ENCODE measurements at places on chromosomes 16 and 17.
A peak's percentile ranks its signal among the peaks of the same experiment; 100 is the strongest.

GRCh38 chr16:4500272-4500671, 24.1 kb downstream of the HMOX2 start:
- DNase-seq, result no peak

- peak; percentile 21 for DNase-seq
Observed at GRCh38 chr16:3095869-3096268, 3.2 kb downstream of the ZSCAN10 start.

GRCh38 chr16:69240331-69240730, 53.4 kb downstream of the SNTB2 start:
- DNase-seq, result no peak

DNA sequence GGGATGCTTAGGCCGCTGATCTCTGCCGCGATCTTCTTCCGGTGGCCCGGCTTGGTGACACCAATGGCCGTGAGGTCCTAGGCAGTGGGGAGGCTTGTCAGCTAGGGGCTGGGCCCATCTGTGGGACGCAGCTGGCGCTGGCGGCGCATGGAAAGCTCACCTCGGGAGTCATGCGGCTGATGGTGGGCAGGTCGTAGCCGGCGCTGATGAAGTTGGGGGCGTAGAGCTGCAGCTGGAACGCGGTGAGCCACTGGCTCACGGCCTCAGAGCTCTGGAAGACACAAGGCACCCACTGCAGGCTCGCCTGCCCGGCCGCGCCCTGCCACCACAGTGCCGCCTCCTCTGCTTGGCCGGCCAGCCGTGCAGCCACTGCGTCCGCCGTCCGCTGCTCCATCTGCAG, 12.7 kb downstream of the CASKIN1 start:
- no peak for DNase-seq

DNA sequence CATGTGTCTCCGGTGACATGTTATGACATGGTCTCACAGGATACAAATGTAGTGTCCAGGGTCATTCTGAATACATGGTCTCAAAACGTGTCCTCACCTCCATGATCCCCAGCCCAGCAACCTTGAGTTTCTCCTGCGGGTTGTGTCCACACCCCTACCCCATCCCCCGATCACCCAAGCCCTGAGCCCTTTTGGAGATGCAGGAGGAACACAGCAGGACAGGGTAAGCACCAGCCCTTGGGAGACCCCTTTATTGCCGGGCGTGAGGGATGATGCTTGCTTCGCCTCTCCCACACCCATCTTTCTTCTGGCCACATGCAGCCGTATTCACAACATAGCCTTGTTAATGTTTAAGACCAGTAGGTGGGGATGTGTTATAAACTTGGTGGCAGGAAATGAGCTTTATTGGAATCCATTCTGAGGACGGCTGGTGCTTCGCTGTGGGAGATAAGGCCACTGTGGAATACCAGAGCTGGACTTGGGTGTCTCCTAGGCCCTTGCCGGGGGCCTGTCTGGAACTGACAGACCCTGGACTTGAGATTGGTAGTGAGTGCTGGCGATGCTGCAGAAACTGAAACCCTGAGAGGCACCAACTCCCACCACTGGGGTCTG, 5.5 kb downstream of the TMEM132E start:
- DNase-seq, result no peak

- DNase-seq, result no peak
Observed at GRCh38 chr17:1008008-1008761, 11.3 kb downstream of the TIMM22 start.

DNA sequence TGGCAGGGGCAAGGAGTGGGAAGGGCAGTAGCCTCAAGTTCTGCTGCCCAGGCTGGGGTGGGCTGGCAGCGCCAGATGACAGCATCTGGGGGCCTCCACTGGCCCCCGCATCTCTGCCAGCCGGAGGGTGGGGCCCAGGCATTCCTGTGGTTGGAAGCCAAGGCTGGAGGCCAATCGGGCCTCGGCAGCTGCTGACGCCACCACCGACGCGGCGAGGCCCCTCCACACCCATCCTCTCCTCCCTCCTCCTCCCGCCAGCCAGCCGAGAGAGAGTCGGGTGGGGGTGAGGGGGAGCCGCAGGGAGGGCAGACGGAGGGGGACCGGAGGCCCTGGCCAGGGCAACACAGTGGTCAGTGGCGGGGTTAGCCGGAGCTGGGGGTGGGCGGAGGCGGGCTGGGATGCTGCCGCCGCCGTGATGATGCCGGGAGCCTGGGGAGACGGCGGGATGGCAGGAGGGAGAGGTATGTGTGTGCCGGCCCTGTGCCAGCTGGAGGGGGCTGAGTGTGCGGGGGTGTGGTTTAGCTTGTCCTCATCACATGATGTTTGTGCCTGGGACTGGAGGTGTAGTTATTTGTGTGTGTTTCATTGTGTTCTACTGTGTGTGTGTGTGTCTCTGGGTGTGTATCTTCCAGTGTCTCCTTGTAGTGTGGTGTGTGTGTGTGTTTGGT, 36.6 kb downstream of the ARHGAP23 start:
- DNase-seq, result no peak

DNA sequence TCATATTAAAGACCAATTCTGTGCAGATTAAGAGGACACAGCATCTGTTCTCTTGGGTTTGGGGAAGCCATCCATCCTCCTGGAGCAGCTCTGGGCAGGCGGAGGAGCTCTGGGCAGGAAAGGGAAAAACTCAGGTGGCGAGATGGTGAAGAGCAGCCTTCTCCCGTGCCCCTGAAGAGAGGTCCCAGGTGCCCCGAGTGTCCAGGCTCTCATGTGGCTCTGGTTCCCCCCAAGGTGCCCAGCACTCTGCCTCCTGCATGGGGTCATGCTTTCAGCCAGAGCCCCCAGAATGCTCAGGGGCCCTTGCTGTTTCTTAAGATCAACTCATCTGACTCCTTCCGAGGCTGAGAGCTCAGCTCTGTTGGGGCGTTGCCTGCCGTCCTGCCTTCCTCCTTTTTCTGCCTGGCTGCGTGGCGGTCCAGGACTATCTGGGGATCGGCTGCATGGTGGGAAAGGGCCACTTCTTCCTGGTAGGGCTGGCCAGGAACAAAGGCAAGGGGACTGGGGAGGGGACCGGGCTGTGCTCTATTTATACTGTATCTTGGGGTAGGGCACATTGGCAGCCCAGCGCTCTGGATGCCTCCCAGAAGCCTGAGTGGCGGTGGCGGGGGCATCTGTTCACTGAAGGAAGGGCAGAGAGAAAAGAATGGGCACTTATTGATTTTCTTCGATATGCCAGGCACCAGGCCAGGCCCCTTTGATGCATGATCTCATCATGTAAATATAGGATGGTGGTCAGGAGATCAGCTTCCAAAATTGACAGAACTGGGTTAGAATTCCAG, 103.2 kb upstream of the SDK2 start:
- no peak for DNase-seq

DNA sequence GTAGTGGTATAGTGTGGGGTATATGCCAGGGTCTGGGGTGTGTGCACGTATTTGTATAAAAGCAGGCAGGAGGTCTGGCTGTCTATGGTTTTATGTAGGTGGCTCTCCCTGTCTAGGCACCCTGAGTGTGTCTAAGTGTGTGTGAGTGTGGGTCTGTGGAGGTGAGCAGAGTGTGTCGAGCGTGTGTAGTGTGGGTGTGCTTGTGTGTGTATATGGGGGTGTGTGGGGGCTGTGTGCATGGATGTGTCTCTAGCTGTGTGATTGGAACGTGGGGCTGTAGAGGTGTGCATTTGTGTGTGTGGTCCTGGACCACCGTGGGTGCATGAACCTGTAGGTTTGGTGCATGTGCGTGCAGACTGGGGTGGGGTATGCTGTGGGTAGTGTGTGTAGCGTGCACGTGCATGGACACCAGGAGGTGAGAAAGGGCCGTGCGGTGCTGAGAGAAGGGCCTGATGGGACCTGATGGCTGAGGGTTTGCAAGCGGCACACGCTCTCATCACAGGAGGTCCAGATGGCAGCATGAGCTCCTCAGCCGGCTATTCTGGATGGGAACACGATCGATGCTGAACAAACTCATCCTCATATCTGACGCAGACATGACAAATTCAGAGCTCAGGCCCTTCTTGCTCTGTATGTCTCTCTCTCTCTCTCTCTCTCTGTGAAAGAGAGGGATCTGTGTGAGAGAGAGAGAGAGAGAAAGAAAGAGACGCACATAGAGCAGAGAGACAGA, 27.7 kb downstream of the SPACA3 start:
- DNase-seq, result no peak

DNA sequence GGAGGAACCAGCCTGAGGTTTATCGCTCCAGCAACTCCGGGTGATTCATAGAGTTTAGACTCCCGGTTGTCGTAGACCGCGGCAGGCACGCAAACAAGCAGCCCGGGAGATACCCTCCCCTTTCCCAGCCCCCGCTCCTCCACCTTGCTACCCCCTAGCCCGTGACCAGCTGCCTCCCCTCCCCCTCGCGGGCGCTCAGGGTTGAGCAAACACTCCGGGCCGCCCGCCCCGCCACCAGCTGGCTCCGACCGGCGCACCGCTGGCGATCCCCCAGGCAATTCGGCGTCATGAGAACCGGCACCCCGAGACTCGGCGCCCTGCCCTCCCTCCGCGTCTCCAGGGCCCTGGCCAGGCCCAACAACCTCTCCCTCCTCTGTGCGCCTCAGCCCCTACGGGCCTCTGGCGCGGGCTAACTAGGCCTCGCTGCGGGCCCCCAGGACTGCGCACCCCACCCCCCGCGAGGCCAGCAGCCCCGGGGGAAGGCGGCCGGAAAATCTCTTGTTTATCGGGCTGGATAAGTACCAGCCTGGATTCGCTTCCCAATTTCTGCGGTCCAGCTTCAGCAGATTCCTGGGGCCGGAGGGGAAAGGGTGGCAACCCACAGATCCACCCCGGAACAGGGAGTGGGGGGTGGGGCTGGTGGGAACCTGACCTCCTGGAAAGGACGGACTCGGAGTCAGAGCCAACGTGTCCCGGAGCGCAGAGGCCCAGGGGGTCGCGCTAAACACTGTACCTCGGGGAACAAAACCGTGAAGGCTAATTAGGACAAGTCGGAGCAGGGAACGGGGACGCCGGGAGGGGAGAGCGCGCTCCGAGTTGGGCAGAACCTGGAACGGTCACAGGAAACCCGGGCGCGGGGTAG, 951 bp upstream of the GPRC5C start:
- DNase-seq, result no peak

DNA sequence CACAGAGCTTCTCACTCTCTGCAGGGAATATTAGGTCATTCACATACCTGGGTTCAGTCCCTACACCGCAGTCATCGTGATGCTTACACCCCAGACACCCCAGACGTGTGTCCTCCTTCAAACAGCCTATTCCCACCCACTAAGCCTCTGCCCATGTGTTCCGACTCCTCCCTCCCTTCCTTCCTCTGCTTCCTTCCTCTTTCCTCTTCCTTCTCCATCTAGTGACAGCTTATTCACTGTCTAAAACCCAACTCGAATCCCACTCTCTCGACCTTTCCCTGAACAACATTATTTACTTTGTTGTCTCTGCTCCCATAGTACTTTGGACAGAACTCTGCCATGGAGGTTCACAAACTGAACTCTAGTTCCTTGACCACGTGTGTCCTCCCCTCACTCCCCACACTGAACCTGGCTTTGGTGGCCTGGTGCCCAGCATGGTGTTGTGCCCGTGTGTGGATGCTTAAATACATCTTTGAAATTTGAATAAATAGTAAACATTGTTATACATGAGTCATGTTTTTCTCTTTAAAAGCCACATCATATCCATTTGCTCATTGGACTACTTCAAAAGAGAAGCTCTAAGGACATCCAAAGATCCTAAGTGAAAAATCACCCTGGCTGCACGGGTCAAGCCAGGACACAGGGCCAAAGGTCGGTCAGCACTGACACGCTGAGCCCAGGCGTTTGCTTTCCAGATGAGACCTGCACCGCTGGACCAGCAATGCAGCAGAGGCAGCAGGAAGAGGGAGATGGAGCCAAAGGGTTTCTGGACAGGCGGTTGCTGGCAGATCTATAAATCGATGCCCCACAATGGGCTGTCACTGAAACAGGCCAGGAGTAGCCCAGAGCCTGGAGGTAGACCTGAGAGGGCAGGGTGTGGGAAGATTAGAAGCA, 14.1 kb upstream of the G6PC1 start:
- no peak for DNase-seq

DNA sequence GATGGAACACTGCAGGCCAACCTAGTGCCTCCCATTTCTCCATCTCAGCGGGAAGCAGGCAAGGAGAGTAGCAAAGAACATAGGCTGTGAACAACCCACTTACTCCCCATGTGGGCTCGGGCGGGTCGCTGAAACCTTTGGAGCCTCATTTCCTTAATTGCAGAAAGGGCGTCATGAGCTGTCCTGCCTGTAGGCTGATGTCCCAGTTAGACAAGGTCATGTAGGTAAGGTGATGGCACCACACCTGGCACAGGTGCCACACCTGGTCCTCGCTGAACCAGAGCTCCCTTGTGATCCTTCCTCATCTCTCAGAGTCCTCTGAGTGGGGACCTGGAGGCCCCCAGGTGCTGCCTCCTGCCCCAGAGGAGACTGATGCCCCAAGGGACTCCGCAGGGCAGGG, 22.9 kb downstream of the ABCC3 start:
- DNase-seq, result no peak

DNA sequence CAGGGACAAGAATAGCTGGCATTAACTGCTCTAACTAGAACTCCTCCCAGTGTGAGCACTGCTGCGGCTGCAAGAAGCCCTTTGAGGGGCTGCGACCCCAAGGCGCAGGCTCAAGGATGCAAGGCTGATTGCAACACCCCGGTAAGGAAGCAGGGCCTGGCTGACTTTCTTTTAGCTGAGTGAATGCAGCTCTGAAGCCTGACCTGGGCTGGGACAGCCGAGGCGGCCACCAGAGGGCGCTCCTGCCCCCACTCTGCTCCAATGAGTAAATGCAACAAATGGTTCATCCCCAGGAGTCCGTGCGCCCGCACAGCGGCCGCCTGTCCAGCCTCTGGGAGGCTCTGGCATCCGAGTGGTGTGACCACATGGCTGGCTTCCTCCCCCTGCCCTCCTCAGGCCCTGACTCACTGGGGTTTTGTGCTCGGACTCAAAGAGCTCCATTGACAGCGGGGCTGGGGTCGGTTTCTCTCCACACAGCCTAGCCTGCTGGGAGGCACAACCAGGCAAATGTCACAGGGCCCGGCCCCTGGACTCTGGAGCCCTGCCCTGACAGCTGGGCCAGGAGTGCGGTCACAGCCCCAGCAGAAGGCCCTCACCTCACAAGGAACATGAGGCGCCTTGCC, at the start of gene SMIM5:
Gene SMIM5, plus strand, starts transcription at position 572 of the 623 bp plus-strand sequence. CDS start 6,768 bp downstream, outside the sequence.
- peak; percentile 81 for DNase-seq

GRCh38 chr17:18891541-18891940, 33.6 kb downstream of the PRPSAP2 start:
- DNase-seq, result no peak

- no peak for DNase-seq
Observed at GRCh38 chr17:62891659-62892058, 74.4 kb upstream of the TANC2 start.
